ENCODE measurements at places on chromosomes 6 and 20. TPM values are rescaled to one million over a fixed set of nuclear protein-coding genes. Genes with fewer than 3 reads are reported as not detected.

- no peak for DNase-seq
These were observed 99.9 kb upstream of the MYL9 start for GRCh38 chr20:36441416-36441815.

FOXA2 gene
- not detected for polyA plus RNA-seq

ACTL10 gene
- 0.34 TPM for polyA plus RNA-seq

SPDEF gene
- 0.14 TPM for polyA plus RNA-seq

- DNase-seq = no peak
These were observed 137.2 kb downstream of the FARS2 start for GRCh38 chr6:5398530-5398929.

DNA sequence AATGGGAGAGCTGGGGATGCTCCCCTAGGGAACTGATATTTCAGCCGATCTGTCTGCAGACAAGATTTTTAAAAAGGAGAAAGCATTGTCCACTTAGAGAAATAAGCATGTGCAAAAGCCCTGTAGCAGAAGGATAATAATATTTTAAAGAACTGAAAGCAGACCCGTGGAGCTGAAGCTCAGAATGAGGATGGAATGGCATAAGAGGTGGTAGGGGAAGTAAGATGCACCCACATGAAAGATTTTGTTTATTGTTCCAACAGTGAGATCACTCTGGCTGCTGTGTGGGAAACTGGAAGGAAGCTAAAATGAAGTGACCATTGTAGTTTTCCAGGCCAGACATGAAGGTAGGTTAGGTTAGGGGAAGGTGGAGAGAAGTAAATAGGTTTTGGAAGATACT, 266.4 kb upstream of the PRDM1 start:
- DNase-seq = no peak

Measured in right renal pelvis (tissue), 4 donors.